ENCODE measurements at places on chromosomes 2 and 18.

DNA sequence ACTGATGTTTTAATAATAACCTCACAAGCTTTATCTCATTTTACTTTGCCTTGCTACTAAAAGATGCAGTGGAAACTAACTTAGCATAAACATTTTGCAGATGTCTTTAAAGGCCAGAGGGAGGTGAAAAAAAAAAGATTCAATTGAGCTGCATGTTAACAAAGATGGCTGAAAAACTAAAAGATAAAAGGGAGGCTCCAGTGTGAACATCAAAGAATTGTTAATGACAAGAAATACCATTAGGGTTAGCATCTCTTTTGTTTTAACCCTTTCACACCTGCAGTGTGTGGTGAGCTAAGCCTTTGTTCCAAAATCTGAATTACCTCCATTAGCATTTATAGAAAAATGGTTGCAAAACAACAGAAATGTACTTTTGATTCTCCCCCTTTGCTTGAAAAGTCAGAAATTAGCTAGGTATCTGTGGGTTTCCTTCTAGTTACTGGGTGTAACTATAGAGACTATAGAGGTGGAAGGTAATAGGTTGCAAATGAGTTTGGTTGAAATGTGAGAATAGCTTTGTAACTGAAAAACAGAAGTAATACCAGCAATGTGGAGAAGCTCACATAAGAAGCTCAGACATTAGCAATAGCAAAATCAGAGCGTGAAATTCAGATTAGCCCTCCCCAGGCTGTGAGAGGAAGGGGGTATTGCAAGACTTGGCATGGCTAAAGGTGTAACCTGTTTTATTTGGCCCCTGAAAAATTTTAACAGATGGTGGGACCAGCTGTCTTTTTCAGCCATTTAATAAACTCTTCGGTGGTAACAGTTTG lies 34.8 kb upstream of the SP5 start:
- DNase-seq: no peak

- no peak for DNase-seq
These were observed 456 bp downstream of the DOK1 start for GRCh38 chr2:74554820-74555531.

GRCh38 chr18:74290021-74290420 lies 1.7 kb downstream of the CYB5A start:
- DNase-seq: no peak

- no peak for DNase-seq
These were observed 85.2 kb upstream of the FN1 start for GRCh38 chr2:215521031-215521430.

- no peak for DNase-seq
These were observed 90.6 kb downstream of the VRK2 start for GRCh38 chr2:58137221-58137620.

DNA sequence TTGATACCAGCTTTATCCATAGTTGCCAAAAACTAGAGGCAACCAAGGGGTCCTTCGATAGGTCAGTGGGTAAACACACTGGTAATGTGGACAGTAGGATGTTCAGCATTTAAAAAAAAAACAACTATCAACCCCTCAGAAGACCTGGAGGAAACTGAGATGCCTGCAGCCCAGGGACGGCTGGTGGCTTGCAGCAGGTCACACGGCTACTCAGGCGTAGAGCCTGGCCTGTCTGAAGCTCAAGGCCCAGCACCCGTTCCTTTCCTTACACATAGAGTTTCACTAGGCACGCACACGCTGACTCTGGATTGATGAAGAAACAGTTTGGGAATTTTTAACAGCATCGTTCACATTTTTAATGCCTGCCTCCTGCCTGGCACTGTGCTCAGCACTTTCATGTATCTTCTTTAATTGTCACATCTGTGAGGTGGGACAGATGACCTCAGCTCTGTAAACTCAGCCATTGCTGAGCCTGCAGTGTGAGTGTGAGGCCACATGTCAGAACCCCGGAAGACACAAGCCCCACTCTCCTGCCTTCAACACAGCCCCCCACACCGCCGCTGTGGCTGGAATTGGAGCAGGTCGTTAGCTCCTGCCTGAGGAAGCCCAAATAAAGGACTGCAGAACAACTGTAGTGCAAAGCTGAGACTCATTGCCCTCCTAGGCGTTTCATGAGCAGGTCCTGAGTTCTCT lies 40.7 kb downstream of the TRAPPC12 start:
- no peak for DNase-seq

GRCh38 chr2:189534854-189535832 lies 45.4 kb downstream of the SLC40A1 start:
- DNase-seq: peak; percentile 33

DNA sequence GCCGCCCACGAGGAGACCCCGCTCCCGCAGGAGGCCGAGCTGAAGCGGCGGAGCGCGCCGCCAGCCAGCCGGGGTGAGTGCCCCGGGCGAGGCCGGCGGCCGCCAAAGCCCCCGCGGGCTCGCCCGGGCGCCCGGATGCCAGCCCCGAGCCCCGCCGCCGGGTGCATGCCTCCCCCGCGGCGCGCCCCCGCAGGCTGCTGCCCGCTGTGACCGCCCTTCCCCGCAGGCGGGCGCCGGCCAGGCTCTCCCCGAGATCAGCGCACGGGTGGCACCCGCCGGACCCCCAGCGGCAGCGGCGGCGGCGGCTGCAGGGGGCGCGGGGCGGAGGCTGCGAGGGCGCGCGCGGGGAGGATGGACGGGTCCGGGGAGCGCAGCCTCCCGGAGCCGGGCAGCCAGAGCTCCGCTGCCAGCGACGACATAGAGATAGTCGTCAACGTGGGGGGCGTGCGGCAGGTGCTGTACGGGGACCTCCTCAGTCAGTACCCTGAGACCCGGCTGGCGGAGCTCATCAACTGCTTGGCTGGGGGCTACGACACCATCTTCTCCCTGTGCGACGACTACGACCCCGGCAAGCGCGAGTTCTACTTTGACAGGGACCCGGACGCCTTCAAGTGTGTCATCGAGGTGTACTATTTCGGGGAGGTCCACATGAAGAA lies 470 bp downstream of the KCNF1 start:
- DNase-seq: no peak

DNA sequence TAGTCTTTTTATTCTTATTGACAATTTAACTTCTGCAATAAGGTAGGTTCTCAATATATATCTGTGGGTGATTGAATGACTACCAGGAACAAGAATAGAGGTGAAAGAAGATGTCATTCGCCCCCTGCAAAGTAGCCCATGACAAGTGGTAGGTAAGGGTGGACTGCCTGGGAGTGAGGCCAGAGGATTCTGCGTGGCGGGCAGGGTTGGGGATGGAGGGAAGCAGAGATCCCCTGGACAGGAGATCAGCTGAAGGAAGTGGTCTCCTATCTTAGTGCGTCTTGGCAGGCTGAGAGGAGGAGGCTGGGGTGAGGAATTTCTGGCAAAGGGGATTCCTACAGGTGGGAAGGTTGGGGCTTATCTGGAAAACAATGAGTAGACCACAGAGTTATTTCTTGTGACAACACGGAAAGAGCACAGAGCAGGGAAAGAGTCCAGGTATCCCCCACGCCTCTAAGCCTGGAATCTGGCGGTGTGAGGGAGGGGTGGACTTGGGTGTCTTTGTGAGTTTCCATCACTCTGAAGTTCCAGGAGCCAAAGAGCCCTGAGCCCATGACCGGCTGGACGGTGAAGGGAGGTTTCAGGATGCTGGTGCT lies 21.5 kb upstream of the MYCN start:
- DNase-seq: no peak

- DNase-seq: peak; percentile 60
These were observed 99.5 kb upstream of the RNF152 start for GRCh38 chr18:61992285-61992684.

DNA sequence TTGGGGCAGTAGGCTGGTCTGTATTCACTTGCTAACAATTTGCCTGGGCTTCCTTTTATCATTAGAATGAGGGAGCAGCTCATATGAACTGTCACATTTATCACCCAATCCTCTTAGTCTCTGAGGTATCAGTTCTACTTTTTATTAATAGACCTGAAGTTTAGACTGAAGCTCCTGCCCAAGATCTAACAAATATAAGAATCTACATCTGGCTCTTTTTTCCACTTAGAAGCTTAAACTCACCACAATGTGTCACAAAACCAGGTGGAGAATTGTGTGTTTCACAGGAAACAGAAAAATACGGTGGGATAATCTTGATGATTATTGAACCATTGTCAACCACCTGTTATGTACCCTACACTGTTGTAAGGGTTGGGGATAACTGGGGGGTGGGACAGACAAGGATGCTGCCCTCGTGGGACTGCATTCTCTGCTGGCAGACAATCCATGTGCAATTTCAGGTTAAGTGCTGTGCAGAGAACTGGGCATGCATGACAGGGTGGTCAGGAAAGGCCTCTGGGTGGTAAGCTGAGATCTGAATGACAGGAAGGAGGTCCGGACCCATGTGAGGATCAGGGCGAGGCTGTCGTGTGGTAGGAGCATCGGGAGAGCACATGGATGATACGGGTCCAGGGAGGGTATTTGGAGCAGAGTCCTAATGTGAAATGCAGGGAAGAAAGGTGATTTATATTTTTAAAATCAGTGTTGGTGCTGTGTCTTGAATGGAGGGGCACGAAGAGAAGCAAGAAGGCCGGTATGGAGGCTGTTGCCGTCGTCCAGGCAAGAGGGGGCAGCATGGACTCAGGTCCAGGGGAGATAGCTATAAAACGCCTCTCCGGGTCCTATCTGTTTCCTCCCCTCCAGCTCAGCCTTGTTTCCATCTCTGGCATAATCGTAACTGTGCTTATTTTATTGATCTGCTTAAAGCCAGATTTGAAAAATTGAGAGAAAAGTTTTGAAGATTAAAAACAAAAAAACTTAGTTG lies 17.6 kb downstream of the MYL12B start:
- no peak for DNase-seq

- no peak for DNase-seq
These were observed 63.0 kb upstream of the SIX2 start for GRCh38 chr2:45072064-45072861.
